ENCODE measurements at places on chromosomes 13 and 19. TPM values are rescaled to one million over a fixed set of nuclear protein-coding genes. Genes with fewer than 3 reads are reported as not detected.

GRCh38 chr19:19433666-19434213, 28.3 kb downstream of the GATAD2A start:
- DNase-seq: no peak

DNA sequence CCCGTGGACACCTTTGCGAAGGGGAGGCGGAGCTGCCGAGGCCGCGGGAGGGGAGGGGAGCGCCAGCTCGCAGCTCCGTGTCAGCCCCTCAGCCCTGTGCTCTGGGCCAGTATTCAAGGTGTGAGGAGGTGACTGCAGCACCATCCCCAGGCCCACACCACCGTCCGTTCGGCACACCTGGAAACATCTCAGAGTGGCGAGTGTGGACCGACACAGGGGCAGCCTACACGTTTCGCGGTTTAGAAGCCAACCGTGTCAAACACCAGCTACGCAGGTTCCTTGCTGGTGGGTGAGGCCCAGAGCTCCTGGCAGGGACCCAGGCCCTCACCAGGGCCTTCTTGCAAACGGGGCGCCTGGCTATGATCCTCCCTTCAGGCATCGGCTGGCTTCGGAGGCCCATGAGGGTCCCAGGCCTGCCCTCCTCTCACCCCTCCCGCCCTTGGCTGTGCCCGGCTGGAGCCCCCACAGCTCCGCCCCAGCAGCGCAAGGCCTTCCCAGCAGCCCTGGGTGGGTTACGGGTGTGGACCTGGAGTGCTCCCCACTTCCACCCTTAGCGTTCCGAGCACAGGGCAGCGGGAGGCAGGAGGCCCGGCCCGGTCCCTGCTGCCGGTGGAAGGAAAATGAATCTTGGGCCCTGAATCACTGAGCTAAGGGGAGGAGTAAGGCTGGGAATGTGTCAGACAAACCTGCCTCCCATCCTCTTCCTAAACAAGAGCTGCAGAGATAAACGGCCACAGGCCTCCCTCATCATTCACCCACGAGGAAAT, 1.2 kb downstream of the C13orf46 start:
- DNase-seq: no peak

CDC42EP5 gene
- 14.4 TPM for total RNA-seq

DNA sequence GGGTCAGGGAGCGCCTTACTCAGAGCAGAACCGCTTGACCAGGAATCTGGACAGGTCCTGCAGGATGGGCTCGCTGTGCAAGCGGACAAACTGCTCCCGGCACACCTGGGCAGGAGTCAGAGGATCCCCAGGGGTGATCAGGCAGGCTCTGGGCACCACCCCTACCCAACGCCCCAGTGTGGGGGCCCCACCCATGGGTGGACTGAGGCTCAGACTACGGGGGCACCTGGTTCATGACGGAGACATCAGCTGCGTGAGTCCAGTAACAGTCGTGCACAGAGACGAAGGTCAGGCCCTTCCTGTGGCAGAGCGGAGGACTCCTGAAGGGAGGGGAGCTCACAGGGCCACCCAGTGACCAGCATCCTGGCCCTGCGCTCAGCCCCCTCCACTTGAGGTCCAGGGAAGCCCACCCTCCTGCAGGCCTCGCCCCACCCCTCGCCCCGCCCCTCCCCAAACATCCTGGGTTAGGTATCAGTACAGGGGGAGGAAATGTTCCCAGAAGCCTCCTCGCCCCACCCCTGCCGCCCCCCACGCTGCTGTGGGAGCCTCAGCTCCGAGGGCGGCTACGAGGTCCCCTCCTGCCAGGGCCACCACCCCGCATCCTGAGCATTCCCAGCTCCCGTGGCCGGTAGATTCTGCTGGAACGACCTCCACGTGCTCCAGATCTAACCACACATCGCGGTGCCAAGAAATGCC, 15.6 kb downstream of the POLRMT start:
- DNase-seq: no peak

DNA sequence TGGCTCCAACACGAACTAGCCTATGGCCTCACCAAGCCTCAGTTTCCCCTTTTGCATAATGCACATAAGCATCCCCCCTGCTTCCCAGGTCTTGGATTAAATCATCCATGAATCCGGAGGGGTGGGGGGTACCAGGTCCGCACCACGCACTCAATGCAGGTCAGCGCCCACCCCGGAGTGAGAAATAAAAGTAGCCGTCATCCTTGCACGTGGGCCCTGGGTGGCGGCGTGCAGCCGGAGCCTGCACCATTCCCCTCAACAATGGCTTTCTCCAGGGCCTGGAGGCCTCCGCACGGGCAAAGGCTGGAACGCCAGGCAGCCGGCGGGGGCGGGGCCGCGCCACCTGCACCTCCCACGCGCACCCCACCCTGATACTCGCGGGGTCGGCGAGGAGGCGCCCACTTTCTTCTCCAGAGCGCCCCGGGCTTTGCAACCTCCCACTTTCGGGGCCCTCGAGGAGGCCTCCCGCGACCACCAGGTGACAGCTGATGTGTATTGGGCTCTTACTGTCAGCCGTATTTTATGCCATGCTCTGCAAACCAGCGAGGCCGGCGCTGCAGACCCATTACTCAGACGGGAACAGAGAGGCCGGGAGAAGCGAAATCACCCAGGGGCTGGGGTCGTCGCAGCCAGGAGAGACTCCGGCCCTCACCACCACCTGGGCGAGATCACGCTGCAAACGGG, 767 bp upstream of the GADD45B start:
- DNase-seq: no peak

GRCh38 chr19:54035215-54036178, 28.2 kb downstream of the VSTM1 start:
- no peak for DNase-seq

EPSTI1 gene
- total RNA-seq: 8.3 TPM

NXNL1 gene
- not detected for total RNA-seq

NCAN gene
- total RNA-seq: not detected

LAIR1 gene
- 43.2 TPM for total RNA-seq

Measured in omental fat pad (tissue), 4 donors.